ENCODE measurements at places on chromosomes 2 and 18.
A peak's percentile ranks its signal among the peaks of the same experiment; 100 is the strongest.

- peak; percentile 95 for DNase-seq
These were observed 109.0 kb upstream of the SLC35G4 start for GRCh38 chr18:11500153-11501122.

DNA sequence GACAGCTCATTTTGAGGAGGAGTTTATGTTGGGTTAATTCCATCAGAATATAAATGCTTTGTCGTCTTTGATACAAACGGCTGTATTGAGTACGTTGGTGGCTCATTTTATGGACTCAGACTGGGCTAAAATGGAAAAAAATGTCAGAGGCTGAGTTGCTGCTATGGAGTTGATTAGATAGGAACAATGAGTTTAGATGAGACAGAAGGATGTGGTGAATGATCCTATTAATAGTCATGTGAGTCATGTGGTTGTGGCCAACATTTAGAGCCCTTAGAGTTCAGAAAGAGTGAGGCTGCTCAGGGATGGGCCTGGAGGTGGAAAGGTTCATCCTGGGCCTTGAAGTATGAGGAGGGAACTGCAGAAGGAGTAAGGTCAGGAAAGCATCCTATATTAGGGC is 434.2 kb downstream of the MEIS1 start:
- peak; percentile 86 for DNase-seq

DNA sequence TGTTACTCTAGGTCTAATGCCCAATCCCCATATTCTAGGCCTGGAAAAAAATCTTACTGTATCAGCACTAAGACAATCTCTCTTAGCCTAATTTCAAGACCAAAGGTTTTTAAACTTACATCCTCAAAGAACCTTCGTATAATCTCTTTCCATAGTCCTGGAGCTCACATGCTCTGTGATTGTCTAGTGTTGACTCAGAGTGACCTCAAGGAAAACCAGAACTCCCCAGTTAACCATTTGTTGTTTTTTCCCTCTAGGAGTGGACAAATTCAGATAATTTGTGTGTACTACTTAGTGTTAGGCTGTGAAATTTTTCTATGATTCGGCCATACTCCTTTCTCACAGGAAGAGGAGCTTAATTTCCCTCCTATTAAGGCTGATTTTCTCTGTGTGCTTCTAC is 536.1 kb downstream of the SLC4A3 start:
- DNase-seq = peak; percentile 21

- DNase-seq = peak; percentile 66
These were observed 135.0 kb upstream of the RIOK3 start for GRCh38 chr18:23317975-23318675.

GRCh38 chr2:237184192-237184918 is 98.7 kb downstream of the COPS8 start:
- peak; percentile 81 for DNase-seq
